Renal cortex interstitium (tissue), 15 donors: ENCODE measurements at places on chromosomes 7 and 10.
A peak's percentile ranks its signal among the peaks of the same experiment; 100 is the strongest.

GRCh38 chr10:71432101-71432905, 35.6 kb downstream of the CDH23 start:
- no peak for DNase-seq

DNA sequence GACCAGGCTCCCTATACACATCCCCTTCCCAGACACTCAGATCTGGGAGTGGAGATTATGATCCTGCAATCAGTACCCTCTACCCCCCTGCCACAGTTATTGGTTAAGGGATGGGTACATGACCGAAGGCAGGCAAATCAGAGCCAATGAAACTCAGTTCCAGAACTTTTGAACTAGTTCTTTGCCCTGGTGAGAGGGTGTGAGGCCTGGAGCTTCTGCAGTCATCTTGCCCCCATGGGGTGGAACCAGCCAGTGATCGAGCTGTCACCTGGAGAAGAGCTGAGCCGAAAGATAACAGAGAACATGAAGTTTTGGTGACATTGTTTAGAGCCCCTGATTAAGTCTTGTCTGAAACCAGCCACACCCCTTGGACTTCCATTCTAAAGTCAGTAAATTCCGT, 88.2 kb upstream of the DUSP5 start:
- no peak for DNase-seq

- no peak for DNase-seq
Observed at GRCh38 chr10:96991313-96991841, 159.3 kb downstream of the LCOR start.

- no peak for DNase-seq
Observed at GRCh38 chr7:151275813-151276577, 27.5 kb upstream of the SMARCD3 start.

- DNase-seq, result no peak
Observed at GRCh38 chr7:85830982-85831381, 644.1 kb upstream of the SEMA3D start.

DNA sequence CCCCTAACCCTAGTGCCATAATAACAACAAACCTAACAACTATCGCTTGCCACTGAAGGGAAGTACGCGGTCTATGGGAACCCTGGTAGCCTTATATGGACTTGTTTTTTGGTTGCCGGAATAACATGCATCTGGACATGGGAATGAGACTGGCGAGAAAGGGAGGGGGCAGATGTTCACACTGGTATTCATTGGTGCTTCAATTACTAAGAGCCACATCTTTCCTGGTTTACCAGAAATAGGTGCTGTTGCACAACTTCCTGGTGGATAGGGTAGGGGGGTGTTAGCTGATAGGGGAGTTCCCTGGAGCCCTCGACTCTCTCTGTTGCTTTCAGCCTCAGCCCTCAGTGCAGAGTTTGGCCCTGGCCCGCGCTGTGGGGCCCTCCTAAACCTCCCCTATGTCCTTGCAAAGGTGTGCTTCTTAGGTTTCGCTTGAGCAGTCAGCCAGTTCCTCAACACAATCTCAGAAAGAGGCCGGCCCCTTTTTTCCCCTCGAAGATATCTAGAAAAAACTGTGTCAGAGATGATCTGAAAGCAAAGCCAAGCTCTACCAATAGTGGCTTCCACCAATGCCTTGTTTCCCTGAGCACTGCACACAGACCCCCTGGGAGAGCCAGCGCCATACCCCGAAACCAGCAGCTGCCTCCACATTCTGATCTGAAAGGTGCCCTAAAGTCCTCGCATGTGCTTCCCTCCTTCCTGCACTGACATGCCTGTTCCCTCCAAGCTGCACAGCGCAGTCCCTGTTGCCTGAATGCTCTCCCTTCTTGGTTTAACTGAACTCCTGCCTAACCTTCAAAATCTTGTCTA, 13.5 kb downstream of the TBXAS1 start:
- DNase-seq, result no peak

GRCh38 chr7:108947526-108947925, 377.9 kb downstream of the DNAJB9 start:
- DNase-seq, result no peak

DNA sequence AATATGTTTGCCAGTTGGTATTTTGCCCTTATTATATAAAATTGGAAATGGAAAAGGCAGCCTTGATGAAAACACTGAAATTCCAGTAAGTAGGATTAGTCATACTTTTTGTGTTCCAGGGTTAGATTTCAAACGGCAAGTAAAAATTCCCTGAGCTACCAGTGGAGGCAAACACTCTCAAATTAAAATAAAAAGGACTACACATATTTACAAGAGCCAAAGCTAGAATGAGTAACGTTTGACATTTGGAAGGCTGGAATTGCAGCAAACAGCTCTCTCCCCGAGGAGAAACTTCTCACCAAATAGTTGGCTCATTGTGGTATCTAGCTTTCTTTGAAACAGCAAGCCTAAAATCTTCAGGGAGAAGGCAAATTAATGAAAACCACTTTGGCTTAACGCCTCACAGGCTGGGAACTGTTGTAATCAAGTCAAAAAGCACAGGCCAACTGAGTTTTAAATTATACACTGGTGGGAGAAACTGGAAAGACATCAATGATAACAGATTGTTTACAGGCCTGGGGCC, 288.4 kb downstream of the SNX13 start:
- peak; percentile 12 for DNase-seq

DNA sequence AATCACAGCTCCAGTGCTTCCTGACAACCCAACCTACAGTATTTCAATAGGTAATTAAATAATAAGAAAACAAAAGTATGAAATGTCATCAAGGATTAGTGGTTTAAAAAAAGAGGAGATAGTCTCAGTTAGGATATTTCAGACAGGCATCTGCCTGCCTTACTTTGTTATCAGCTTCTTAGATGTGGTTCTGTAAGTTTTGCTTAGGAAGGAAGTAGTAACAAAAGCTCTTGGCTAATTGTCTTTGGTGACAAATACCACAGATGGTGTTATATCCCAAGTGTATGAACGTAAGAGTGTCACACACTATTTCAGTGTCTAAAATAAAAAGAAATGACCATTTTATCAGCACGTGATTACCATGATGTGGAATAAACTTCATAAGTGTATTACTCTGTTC, 9.8 kb upstream of the ACTA2 start:
- no peak for DNase-seq

DNA sequence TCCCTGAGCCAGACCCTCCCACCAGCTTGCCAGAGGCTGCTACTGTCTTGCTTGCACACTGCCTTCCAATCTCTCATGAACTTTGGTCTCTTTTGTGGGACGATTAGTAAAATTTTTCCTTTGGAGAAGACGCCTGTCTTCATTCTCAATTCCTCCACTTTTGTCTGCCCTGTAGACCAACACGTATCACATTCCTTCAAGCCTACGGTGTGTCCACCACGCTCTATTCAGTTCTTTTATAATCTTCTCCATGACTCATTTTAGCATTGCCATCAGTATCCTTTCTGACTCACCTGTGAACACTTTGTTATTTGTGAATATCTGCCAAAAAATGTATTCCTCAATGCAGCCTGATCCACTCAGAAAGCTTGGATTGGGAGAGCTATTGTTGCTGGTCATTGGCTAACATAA, 1.4 kb downstream of the GIMAP5 start:
- DNase-seq, result no peak

DNA sequence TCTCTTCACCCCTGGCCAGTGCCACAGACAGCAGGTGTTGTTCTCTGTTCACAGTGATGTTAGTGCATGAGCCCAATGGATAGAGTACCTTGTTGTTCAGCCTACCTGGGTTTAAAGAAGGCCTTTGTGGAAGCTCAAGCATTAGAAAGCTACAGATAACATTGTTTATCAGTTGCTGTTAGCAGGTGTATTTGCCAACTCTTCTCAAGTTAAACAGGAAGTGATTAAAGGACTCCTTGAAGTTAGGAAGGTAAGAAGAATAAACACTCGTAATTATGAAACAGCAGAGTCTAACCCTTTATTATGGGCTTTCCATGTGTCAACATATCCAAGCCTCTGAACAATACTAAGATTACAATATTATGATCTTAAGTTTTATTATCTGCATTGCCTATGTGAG, 25.9 kb downstream of the RGR start:
- DNase-seq, result no peak

GRCh38 chr7:79453558-79454360, at the start of gene MAGI2:
MAGI2 (minus strand) TSS chr7:79453667; CDS start chr7:79453320, 347 bp downstream.
- DNase-seq, result peak; percentile 62

- DNase-seq, result no peak
Observed at GRCh38 chr7:142174441-142174840, 62.9 kb downstream of the MGAM2 start.
